Caco-2 (cell line): ENCODE measurements at places on chromosomes 7 and 10. TPM values are rescaled to one million over a fixed set of nuclear protein-coding genes. Genes with fewer than 3 reads are reported as not detected.

GRCh38 chr10:132494866-132495630, 42.5 kb upstream of the INPP5A start:
- H3K4me1 ChIP-seq = no peaks in the 10 kb centered on the region
- no peaks in the 10 kb centered on the region for H3K36me3 ChIP-seq
- H3K4me3 ChIP-seq = no peak overlapping the region

DNA sequence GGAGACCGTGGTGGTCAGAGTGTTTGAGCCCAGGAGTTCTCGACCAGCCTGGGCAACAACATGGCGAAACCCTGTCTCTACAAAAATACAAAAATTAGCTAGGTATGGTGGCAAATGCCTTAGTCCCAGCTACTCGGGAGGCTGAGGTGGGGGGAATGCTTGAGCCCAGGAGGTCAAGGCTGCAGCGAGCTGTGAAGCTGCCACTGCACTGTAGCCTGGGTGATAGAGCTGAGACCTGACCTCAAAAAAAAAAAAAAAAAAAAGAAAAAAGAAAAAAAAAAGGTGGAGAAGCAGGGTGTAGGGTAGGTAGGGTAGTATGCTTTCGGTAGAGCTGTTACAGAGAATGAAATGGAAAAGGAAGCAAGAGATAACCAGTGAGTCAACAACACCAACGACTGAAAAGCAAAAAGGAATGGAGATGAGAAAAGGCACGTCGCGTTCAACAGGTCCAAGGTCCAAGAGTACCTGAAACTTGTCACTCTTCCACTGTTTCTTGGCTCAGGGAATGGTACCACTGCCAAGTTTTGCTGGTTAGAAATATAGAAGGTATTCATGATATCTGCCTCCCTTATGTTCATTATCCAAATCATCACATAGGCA, 4.3 kb upstream of the RSBN1L start:
- no peaks in the 10 kb centered on the region for H3K27me3 ChIP-seq
- peaks cover 2% of the 10 kb centered on the region; the same call in 1 of the 2 replicates for H3K36me3 ChIP-seq
- H3K4me1 ChIP-seq = peaks cover 37% of the 10 kb centered on the region
- no peak for DNase-seq

TMEM140 gene
- 3.8 and 6.1 TPM in 2 replicates for total RNA-seq

ANKRD30A gene
- 0.14 TPM in 1 of 2 replicates, not detected in the other for total RNA-seq

- H3K27me3 ChIP-seq = no peaks in the 10 kb centered on the region
- H3K4me1 ChIP-seq = no peaks in the 10 kb centered on the region
- no peaks in the 10 kb centered on the region; the same call in 1 of the 2 replicates for H3K36me3 ChIP-seq
- no peak overlapping the region for H3K4me3 ChIP-seq
- no peak overlapping the region for H3K27ac ChIP-seq
- no peak for DNase-seq
Measured at GRCh38 chr7:1959305-1959704, 273.4 kb downstream of the MAD1L1 start.

GRCh38 chr10:30467651-30468338, 33.8 kb downstream of the MAP3K8 start:
- no peak overlapping the region for H3K4me3 ChIP-seq
- H3K27me3 ChIP-seq = no peaks in the 10 kb centered on the region
- H3K4me1 ChIP-seq = peaks cover 1% of the 10 kb centered on the region; the same call in 1 of the 2 replicates
- H3K27ac ChIP-seq = no peak overlapping the region
- H3K36me3 ChIP-seq = no peaks in the 10 kb centered on the region

DNA sequence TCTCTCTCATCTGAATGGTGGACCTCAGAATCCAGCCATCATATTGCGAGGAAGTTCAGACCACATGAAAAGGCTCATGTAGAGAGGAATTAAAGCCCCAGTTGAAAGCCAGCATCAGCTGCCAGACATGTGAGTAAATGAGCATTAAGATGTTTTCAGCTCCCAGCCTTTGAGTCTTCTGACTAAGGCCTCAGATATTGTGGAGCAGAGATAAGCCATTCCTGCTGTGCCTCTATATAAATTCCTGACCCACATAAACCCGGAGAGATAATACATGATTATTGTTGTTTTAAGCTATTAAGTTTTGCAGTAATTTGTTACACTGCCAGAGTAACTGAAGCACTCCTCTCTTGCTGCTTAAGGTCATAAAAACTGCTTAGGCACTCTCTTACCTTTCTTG, 14.6 kb downstream of the FAM149B1 start:
- H3K4me3 ChIP-seq = no peak overlapping the region
- DNase-seq = no peak
- no peaks in the 10 kb centered on the region for H3K27me3 ChIP-seq

- H3K27ac ChIP-seq = no peak overlapping the region
- no peak for DNase-seq
- H3K27me3 ChIP-seq = no peaks in the 10 kb centered on the region
- no peaks in the 10 kb centered on the region for H3K4me1 ChIP-seq
- no peaks in the 10 kb centered on the region for H3K36me3 ChIP-seq
- H3K4me3 ChIP-seq = no peak overlapping the region
Measured at GRCh38 chr7:98802088-98802780, 67.6 kb downstream of the TMEM130 start.

GRCh38 chr10:35203745-35204144, 77.1 kb downstream of the CREM start:
- DNase-seq = no peak
- no peaks in the 10 kb centered on the region for H3K4me1 ChIP-seq
- H3K36me3 ChIP-seq = no peaks in the 10 kb centered on the region
- H3K27ac ChIP-seq = no peak overlapping the region
- no peak overlapping the region for H3K4me3 ChIP-seq

DNA sequence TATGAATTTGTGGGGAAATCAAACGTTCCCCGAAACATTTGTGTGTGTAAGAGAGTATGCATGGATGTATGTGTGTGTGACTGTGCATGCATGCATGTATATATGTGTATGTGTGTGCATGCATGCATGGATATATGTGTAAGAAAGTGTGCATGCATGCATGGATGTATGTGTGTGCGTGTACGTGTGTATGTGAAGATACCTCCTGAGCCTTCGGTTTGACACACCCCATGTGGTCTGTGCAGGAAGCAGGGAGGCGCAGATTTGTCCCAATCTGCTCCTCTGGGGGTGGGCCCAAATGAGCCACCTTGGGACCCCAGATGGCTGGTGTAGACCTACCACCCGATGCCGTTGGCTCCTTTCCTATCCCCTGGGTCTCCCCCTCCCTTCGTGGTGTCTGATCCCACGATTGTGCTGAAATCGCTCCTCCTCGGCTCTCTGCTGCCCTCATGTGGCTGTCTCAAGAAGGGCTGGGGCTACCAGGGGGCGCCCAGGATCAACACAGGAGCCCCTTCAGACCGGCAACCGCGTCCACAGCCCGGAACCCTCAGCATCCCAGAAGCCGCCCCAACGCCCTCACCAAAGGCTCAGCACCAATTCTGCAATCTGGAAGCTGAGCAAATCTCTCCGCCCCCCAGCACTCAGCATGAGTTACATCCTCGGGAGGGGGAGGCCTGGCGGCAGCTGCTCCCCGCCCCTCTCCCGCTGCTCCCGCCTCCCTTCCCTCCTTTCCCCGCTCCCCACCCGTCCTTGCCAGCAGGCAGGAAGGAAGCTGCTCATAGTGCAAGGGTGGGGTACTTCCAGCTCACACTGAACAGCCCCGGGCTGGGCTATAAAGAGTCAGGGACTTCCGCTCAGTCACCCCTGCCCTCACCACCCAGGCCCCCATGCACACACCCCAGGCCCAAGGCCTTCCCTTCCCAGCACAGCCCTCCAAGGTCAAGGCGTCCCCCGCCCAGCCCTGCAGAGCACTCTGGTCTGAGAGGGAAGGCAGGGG, 2.3 kb upstream of the NOS3 start:
- no peak overlapping the region for H3K4me3 ChIP-seq
- peak; percentile 39 for DNase-seq
- no peaks in the 10 kb centered on the region; the same call in 1 of the 2 replicates for H3K27me3 ChIP-seq
- no peaks in the 10 kb centered on the region for H3K36me3 ChIP-seq

HECTD2 gene
- total RNA-seq = 1.5 and 2.0 TPM in 2 replicates

- peaks cover 12% of the 10 kb centered on the region for H3K4me1 ChIP-seq
- no peak overlapping the region for H3K4me3 ChIP-seq
- no peaks in the 10 kb centered on the region for H3K27me3 ChIP-seq
- 0 out of 2 replicates have a peak, but pooled peaks cover 1% of the 10 kb centered on the region for H3K36me3 ChIP-seq
- no peak for DNase-seq
Measured at GRCh38 chr10:113053091-113053490, 103.0 kb downstream of the TCF7L2 start.

DNA sequence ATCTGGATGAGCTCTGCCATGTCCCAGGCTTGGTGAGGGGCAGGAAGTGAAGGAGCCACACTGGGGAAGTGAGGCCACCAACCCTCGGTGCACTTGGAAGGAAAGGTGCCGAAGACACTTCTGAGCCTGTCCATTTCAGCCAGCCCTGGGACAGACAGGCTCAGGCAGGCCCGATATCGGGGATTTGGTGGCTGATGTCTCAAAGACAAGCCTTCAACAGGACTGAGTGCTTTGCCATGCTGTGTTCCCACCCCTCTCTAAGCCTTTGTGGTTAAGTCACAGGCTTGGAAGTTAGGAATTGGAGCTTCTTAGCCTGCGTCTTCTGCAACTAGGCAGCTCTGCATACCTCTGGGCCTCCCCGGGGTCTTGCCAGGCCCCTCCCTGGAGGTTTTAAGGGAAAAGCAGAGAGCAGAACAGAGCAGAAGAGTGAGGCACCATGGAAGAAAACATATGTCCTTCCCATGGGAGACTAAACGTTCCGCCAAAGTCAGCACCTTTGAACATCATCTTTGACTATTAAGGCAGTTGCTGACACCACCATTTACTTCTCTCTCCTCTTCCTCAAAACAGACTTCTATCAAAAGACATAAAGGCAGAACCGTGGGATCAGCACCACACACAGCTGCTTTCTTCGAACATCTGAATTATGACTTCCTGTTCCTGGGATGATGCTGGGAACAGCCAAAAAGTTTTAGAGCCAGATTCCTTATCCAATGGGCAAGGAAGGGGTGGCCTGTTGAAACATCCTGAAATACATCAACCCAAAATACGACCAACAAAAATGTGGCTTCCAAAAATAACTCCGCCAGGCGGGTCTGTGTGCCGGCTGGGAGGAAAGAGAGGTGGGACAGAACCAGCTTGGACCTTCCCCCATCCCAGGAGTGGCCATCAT, 71.8 kb downstream of the AFAP1L2 start:
- H3K4me1 ChIP-seq = peaks cover 15% of the 10 kb centered on the region
- no peaks in the 10 kb centered on the region for H3K36me3 ChIP-seq
- DNase-seq = no peak
- H3K27ac ChIP-seq = no peak overlapping the region
- H3K27me3 ChIP-seq = no peaks in the 10 kb centered on the region
- no peak overlapping the region for H3K4me3 ChIP-seq

PAPOLB gene
- not detected in 2 replicates for total RNA-seq

KLHDC10 gene
- 20.3 and 22.3 TPM in 2 replicates for total RNA-seq

GRID1 gene
- 6.9 and 8.0 TPM in 2 replicates for total RNA-seq

DNA sequence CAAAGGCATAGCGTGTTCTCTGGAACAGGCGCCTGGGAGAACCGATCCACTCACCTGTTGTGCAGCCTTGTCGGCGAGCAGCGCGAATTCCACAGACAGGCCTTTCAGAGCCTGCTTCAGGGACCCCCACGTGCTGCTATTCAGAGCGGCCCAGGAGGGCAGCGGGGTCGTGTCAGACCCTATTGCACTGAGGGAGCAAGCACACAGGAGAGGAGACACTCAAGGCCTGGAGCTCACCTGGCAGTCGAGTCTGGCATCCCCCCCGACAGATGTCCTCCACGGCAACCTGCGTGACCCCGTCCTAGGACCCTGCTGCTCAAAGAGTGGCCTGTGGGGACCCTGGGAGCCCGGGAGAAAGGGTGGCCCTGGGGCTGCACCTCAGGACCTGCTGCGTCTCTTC, 21.1 kb downstream of the NUDT1 start:
- H3K36me3 ChIP-seq = 0 out of 2 replicates have a peak, but pooled peaks cover 1% of the 10 kb centered on the region
- DNase-seq = no peak
- H3K27me3 ChIP-seq = no peaks in the 10 kb centered on the region

DNA sequence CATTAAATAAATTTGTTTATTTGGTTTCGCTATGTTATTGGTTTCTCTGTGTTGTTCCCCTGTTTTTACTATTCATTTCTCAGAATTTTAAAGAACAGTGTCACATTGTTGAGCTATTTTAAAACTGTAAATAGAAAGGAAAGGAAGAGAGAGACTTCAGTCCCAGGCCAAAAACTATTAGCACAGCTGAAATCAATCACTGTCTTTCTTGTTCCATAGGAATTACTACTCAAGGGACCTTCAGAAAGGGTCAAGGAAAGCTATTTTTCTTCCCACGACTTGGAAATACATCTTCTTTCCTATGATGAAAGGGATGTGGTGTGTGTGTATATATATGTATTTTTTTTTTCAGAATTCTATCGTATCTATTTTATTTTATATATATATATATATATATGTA, 29.0 kb upstream of the GNAT3 start:
- no peaks in the 10 kb centered on the region for H3K4me1 ChIP-seq
- H3K36me3 ChIP-seq = no peaks in the 10 kb centered on the region
- H3K27me3 ChIP-seq = no peaks in the 10 kb centered on the region
- no peak for DNase-seq
- H3K27ac ChIP-seq = no peak overlapping the region

DNA sequence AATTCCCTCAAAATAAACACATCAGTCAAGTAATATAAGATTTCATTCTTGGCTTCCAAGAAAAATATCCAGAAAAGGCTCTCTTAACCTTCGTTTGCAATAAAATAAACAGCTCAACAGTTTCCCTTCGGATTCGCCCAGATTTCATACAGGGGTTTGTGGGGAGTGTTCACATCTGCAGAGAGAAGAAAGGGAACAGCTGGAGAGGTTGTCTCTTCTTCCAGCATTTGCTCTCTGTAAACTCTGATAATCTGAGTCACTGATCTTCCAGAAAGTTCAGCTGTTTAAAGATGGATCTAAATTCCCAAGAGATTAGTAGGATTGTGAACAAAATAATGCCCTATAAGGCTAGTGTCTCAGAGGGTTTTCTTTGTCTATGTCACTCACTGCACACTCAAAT, 277.9 kb downstream of the HPSE2 start:
- no peak overlapping the region for H3K4me3 ChIP-seq
- H3K36me3 ChIP-seq = no peaks in the 10 kb centered on the region
- no peaks in the 10 kb centered on the region; the same call in 1 of the 2 replicates for H3K4me1 ChIP-seq
- no peaks in the 10 kb centered on the region for H3K27me3 ChIP-seq

DNA sequence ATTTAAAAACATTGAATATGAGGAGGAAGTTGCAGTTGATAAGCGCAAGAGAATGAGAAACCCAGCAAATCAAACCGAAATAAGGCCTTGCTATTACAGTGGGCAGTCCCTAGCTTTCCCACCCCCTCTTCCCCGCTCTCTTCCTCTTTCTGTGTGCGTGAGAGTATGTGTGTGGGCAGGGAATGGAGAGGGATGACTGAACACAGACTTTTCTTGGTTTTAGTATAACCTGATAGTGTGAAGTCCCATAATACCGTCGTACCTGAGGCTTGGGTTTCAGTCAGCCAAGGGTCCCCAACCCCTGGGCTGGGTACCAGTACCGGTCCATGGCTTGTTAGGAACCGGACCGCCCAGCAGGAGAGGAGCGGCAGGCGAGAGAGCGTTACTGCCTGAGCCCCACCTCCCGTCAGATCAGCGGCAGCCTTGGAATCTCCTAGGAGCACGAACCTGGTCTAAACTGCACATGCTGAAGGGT, 255.3 kb downstream of the CELF2 start:
- no peaks in the 10 kb centered on the region for H3K36me3 ChIP-seq
- peaks cover 9% of the 10 kb centered on the region for H3K4me1 ChIP-seq
- no peak for DNase-seq
- H3K27ac ChIP-seq = no peak overlapping the region
- H3K4me3 ChIP-seq = no peak overlapping the region

CFAP69 gene
- total RNA-seq = 4.8 and 7.4 TPM in 2 replicates

- peaks cover 1% of the 10 kb centered on the region; the same call in 1 of the 2 replicates for H3K27me3 ChIP-seq
- no peaks in the 10 kb centered on the region for H3K36me3 ChIP-seq
- H3K27ac ChIP-seq = no peak overlapping the region
Measured at GRCh38 chr10:69910561-69910960, 108.9 kb downstream of the COL13A1 start.

- no peak overlapping the region for H3K4me3 ChIP-seq
- H3K27ac ChIP-seq = no peak overlapping the region
- H3K36me3 ChIP-seq = no peaks in the 10 kb centered on the region
- H3K4me1 ChIP-seq = peaks cover 26% of the 10 kb centered on the region
Measured at GRCh38 chr10:73969224-73969841, 28.6 kb upstream of the VCL start.

BAIAP2L1 gene
- 60.9 and 66.9 TPM in 2 replicates for total RNA-seq
